ENCODE measurements at places on chromosomes 2 and 18. TPM values are rescaled to one million over a fixed set of nuclear protein-coding genes. Genes with fewer than 3 reads are reported as not detected.
A peak's percentile ranks its signal among the peaks of the same experiment; 100 is the strongest.

- no peaks in the 10 kb centered on the region for H3K4me1 ChIP-seq
- H3K36me3 ChIP-seq, result no peaks in the 10 kb centered on the region
- H3K4me3 ChIP-seq, result no peak overlapping the region
- no peaks in the 10 kb centered on the region for H3K27me3 ChIP-seq
- no peak overlapping the region for H3K27ac ChIP-seq
These were observed 101.7 kb upstream of the LGALSL start for GRCh38 chr2:64352292-64352691.

- H3K4me1 ChIP-seq, result no peaks in the 10 kb centered on the region
- no peak overlapping the region for H3K27ac ChIP-seq
- no peak overlapping the region for H3K4me3 ChIP-seq
- no peaks in the 10 kb centered on the region for H3K27me3 ChIP-seq
- no peaks in the 10 kb centered on the region for H3K36me3 ChIP-seq
- no peak for DNase-seq
These were observed 23.3 kb upstream of the ALPI start for GRCh38 chr2:232432598-232433184.

- no peaks in the 10 kb centered on the region for H3K27me3 ChIP-seq
- H3K36me3 ChIP-seq, result no peaks in the 10 kb centered on the region
- no peak overlapping the region for H3K4me3 ChIP-seq
- no peaks in the 10 kb centered on the region for H3K4me1 ChIP-seq
- no peak overlapping the region for H3K27ac ChIP-seq
- no peak for DNase-seq
These were observed 634.2 kb upstream of the TMEFF2 start for GRCh38 chr2:192828947-192829346.

DNA sequence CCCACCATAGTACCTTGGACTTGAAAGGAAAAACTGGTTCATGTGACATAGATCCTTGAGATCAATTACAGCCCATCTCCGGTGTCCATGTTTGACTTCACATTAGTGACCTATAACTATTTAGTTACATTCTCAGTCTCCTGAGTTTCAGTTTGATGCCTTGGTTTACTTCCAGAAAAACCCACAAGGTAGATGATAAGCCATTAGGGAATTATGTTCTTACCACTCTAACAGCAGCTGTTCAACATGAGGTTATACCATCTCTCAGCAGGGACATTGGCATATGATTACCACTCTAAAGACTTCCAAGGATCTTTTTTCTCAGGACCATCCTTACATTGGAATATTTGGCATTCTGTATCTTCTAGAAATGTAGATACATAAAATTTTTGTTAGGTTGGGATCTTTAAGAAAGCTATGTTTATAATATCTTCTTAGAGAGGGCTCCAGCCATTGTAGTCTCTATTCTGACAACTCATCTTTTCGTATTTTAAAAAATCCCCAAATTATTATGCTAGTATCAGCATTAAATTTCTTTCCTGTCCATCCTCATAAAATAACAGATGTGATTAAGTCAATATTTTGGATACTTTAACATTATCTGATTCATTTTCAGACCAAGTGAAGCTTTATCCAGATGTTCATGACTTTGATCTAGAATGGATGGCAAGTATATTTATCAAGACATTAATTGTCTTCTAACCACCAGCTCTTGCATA is 258.9 kb downstream of the RDH14 start:
- no peaks in the 10 kb centered on the region for H3K27me3 ChIP-seq
- no peak overlapping the region for H3K27ac ChIP-seq
- no peaks in the 10 kb centered on the region for H3K4me1 ChIP-seq
- no peaks in the 10 kb centered on the region for H3K36me3 ChIP-seq
- no peak overlapping the region for H3K4me3 ChIP-seq

DNA sequence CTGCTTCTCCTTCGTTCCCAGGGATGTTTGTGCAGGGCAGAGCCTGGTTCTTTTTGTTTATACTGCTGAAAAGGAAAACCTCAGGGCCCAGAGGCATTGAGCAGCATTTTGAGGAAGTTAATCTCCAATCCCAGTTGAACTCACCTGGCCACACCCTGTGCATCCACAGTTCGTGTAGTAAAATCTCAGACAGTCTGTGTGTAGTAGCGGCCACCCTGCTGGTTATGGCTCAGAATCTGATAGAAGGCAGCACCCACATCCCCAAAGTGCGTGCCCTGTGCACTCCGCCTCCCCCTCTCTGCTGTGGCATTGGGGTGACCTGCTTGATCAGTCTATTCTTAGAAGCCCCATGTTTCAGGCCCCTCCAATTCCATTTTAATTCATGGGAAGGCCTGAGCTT is 10.9 kb downstream of the TRIB2 start:
- no peak overlapping the region for H3K4me3 ChIP-seq
- H3K4me1 ChIP-seq, result peaks cover 70% of the 10 kb centered on the region
- H3K27me3 ChIP-seq, result no peaks in the 10 kb centered on the region

GRCh38 chr2:67243919-67244318 is 153.2 kb upstream of the ETAA1 start:
- no peaks in the 10 kb centered on the region for H3K36me3 ChIP-seq
- no peak overlapping the region for H3K4me3 ChIP-seq
- no peak for DNase-seq
- H3K27ac ChIP-seq, result no peak overlapping the region
- H3K27me3 ChIP-seq, result no peaks in the 10 kb centered on the region

DNA sequence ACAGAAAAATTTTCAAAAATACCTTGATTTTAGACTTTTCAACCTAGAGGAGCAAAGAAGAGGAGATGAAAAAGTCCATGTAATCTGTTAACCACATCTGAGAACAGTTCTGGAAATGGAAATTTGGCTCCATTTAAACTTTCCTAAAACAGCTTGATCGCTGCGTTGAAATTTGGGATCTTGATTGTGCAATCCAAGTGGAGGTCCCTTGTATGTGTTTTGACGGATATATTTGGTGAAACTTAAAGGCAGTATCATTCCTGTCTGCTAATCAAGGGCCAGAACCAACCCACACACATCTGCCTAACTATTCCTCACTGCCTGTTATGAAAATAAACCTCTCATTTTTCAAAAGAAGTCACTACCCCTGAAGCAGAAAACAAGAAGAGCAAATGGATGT is 46.6 kb downstream of the SPATS2L start:
- no peak for DNase-seq
- peaks cover 77% of the 10 kb centered on the region for H3K4me1 ChIP-seq
- no peaks in the 10 kb centered on the region for H3K27me3 ChIP-seq
- no peak overlapping the region for H3K4me3 ChIP-seq
- peak overlapping the region; percentile 38 for H3K27ac ChIP-seq

CYTIP gene
- total RNA-seq, result 12.5 TPM

DIS3L2 gene
- total RNA-seq, result 32.2 TPM

ADGRF3 gene
- 0.49 TPM for total RNA-seq

TCF4 gene
- total RNA-seq, result 105 TPM

KCNG2 gene
- not detected for total RNA-seq

MROH2A gene
- total RNA-seq, result not detected

ITGA6 gene
- 82.3 TPM for total RNA-seq

RBM44 gene
- 0.98 TPM for total RNA-seq

CPLX4 gene
- total RNA-seq, result not detected

FAM124B gene
- 1.7 TPM for total RNA-seq

AFF3 gene
- 7.6 TPM for total RNA-seq

DLGAP1 gene
- 3.2 TPM for total RNA-seq

All from vagina (tissue), 2 donors.